CD4-positive, alpha-beta T cell treated with Interleukin-12 subunit alpha and Interleukin-12 subunit beta, for 1 hour (primary cell): ENCODE measurements at places on chromosomes 4 and X.

- DNase-seq: peak; percentile 14
These were observed 482 bp downstream of the GSTCD start for GRCh38 chr4:105709081-105709450.

DNA sequence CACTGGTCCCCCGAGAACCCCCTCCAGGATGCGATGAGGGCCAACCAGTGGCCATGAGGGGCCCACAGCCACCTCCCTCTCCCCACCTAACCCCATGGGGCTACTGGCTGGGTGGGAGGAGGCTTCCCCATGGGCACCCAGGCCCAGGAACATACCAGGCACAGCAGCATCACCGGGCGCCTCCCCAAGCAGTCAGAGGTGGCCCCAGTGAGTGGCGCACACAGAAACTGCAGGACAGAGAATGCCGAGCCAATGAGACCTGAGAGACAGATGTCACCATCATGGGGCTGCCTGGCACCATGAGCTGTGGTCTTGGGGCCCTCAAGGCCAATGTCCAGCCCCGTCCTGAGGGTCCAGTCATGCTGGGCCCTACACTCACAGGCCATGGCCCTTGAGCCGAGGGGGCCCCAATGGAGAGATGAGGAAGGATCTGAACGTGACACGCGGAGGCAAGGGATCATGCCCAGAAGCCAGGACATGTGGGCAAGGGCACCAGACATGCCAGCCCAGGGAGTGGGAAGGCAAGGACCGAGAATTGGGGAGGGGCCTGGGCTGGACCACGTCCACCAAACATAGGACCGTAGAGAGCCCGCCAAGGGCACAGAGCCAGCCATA, 30.1 kb downstream of the NOP14 start:
- no peak for DNase-seq

DNA sequence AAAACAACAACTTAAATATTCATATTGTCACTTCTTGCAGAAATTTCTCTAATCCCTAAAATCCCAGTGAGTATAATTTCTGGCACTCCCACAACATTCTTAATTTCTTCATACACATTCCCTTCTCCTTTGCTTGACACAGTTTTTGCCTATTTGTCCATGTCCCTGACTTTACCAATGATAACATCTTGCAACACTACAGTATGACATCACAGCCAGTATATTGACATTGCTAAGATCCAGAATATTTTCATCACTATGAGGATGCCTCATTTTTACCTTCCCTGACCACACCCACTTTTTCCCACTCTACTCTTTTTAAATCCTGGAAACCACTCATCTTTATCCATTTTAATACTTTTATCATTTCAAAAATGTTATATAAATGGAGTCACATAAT, 292.3 kb upstream of the GK2 start:
- DNase-seq: no peak

DNA sequence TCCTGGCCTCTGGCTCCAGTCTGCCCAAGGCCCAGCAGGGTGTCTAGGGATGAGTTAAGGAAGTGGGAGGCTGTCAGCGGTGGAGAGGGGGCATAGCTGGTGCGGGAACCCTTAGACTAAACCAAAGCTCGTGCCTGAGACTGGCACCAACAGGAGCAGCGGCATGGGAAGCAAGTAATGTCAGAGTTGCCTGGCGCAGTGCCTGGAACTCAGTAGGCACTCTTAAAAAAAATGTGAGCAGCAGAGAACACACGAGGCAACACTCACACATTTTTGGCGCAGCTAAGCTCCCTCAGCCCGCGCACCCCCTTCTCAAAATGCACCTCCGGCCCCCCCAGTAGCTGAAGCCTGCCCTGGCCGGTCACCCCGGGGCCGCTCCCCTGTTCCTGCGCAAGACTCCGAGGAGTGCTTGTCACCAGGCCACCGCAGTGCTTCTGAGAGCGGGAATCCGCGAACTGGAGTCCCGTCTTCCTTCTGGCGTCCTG, 583 bp downstream of the GABRE start:
- DNase-seq: no peak

GRCh38 chr4:25818371-25818871, 44.4 kb downstream of the SEL1L3 start:
- DNase-seq: no peak

GRCh38 chr4:85905761-85906160, 430.8 kb downstream of the ARHGAP24 start:
- no peak for DNase-seq

GRCh38 chr4:1821679-1822567, 28.8 kb downstream of the FGFR3 start:
- DNase-seq: no peak
